Upper lobe of right lung (tissue), 1 donor: ENCODE measurements at places on chromosomes 13 and 19. TPM values are rescaled to one million over a fixed set of nuclear protein-coding genes. Genes with fewer than 3 reads are reported as not detected.

Gene LRRC8E
- 11.0 TPM for total RNA-seq

Gene IFNL2
- not detected for total RNA-seq

Gene CEACAM5
- total RNA-seq: 35.0 TPM

Gene WASF3
- 27.9 TPM for total RNA-seq

Gene ZNF844
- 12.0 TPM for total RNA-seq

Gene ZNF135
- total RNA-seq: 4.1 TPM

Gene NUP62
- 39.3 TPM for total RNA-seq
